ENCODE measurements at places on chromosomes 11 and 22.

- DNase-seq = no peak
Measured at GRCh38 chr11:65221026-65221425, 39.3 kb downstream of the CAPN1 start.

DNA sequence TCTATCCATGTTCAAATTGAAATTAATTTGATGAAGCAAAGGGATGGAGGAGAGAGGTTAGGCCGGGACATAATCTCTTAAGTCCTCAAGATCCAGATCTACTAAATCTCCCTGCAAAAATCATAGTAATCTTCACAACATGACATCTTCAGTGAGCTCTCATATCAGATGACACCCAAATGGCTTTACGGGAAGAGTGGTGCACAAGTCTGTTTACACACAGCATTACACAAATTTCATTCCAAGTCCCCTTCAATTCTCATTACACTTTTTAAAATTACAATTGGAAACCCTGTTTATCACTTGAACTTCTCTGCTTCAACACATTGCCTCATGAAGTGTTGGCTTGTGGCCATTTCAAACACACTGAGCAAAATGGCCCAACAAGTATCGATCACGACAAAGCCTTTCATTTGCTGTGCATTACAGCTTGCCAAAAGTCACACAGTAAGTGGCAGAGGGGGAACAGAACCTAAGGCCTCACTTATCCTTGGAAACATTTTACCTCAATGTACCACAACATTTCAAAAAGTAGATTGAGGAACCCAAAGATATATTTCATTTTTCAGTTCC, 17.9 kb upstream of the TPH1 start:
- no peak for DNase-seq

DNA sequence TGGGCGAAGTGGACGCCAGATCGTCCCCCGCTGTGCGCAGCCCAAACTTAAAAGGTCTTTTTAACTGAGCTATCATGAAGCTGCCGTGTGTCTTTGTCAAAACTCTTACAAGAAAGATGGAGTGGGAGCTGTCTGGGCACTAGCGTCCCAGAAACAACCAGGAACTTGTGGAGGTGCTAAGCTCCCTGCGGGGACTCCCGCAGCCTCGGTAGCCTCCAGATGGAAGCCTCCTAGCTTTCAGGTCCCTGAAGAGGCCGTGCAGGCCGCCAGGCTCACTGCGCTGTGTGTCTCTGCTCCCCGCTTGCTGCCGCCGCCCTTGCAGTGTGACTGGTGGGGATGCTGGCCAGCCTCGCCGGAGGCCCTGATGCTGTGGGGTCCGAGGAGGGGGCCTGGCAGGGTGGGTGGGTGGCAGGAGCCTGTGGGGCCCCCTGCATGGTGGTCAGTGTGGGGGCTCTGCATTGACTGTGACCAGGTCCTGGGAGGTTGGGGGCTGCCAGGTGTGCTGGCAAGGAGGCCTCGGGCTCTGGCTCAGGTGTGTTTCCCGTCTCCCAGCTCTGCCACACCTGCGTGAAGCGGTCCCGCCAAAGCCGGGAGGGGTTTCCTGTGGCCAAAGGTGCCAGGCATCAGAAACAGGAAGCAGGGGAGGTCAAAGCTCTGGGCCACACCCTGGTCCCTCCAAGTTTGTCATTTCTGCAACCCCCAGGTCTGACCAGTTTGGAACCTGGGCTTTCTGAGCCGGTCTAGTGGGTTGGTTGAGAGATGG, 1.2 kb downstream of the TRABD start:
- no peak for DNase-seq

GRCh38 chr11:34809191-34810106, 106.7 kb downstream of the APIP start:
- DNase-seq = no peak

DNA sequence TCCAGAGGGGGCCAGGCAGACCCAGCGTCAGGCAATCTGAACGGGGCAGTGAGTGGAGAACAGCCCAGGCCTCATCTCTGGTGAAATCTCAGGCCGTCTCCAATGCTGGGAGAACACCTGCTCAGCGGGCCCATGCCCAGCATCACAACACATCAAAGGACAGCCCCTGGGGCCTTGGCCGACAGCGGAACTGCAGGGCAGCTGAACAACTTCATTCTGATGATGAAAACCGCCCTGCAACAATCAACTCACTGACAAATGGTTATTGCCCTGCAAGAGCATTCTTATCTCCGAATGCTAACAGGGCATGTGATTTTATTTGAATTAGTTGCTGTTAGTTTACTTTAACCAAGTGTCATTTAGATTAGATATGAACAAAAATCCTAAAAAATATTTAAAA, 14.6 kb downstream of the CELSR1 start:
- DNase-seq = no peak

DNA sequence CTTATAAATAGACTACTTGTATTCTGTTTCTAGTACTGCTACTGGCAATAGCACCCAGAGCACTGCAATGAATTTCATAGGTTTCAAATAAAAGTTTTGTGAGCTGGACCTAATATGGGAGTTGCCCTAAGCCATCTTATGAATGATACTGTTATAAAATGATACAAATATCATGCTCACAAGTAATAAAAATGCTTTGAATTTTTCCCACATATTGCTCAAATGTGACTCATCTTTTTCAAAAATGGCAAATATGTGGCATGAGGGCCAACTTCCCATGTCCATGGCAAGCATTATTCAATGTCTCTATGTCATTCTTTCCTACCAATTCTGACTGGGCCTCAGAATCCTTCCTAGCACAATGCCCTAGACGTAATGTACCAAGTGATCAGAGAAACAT, 137.6 kb downstream of the TRPC6 start:
- peak; percentile 62 for DNase-seq

DNA sequence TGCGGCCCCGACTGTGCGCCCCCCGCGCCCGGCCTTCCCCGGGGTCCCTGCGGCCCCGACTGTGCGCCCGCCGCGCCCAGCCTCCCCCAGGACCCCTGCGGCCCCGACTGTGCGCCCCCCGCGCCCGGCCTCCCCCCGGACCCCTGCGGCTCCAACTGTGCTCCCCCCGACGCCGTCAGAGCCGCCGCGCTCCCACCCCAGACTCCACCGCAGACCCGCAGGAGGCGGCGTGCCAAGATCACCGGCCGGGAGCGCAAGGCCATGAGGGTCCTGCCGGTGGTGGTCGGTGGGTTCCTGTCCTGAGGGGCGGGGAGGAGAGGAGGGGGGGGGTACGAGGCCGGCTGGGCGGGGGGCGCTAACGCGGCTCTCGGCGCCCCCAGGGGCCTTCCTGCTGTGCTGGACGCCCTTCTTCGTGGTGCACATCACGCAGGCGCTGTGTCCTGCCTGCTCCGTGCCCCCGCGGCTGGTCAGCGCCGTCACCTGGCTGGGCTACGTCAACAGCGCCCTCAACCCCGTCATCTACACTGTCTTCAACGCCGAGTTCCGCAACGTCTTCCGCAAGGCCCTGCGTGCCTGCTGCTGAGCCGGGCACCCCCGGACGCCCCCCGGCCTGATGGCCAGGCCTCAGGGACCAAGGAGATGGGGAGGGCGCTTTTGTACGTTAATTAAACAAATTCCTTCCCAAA, 3.1 kb downstream of the DRD4 start:
- no peak for DNase-seq

DNA sequence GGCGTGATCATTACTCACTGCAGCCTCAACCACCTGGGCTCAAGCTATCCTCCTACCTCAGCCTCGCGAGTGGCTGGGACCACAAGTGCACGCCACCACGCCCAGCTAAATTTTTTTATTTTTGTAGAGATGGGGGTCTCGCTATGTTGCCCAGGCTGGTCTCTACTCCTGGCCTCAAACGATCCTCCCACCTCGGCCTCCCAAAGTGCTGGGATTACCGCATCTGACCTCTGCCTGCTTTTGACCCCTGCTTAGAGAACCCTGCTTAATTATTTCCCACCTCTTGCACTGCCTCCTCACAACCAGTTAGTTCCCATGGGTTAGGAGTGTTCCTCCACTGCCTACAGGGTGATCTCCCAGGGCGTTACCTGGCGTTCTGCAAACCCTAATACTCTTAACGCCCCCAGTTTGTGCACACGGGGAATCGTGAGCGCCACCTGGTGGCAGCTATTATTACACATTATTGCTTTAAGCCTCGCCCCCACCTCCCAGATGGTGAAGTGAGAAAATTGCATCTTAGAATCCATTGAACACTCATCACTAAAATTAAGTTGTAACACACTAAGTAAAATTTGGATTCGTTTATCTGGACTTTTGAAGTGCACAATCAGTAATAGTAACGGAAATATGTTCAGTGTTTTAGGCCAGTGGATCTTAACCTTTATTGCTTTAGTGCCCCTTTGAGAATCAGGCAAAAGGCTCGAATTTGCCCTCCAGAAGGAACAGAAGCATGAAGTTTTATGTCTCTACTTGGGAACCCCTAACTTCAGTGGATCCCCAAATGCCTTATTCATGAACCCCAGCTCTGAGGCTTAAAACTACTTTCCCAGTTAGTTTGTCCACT, 61.4 kb upstream of the ASPHD2 start:
- DNase-seq = peak; percentile 22
